ENCODE measurements at places on chromosomes 16 and 17.

GRCh38 chr17:17494870-17495535 is 1.2 kb downstream of the RASD1 start:
- DNase-seq, result no peak

DNA sequence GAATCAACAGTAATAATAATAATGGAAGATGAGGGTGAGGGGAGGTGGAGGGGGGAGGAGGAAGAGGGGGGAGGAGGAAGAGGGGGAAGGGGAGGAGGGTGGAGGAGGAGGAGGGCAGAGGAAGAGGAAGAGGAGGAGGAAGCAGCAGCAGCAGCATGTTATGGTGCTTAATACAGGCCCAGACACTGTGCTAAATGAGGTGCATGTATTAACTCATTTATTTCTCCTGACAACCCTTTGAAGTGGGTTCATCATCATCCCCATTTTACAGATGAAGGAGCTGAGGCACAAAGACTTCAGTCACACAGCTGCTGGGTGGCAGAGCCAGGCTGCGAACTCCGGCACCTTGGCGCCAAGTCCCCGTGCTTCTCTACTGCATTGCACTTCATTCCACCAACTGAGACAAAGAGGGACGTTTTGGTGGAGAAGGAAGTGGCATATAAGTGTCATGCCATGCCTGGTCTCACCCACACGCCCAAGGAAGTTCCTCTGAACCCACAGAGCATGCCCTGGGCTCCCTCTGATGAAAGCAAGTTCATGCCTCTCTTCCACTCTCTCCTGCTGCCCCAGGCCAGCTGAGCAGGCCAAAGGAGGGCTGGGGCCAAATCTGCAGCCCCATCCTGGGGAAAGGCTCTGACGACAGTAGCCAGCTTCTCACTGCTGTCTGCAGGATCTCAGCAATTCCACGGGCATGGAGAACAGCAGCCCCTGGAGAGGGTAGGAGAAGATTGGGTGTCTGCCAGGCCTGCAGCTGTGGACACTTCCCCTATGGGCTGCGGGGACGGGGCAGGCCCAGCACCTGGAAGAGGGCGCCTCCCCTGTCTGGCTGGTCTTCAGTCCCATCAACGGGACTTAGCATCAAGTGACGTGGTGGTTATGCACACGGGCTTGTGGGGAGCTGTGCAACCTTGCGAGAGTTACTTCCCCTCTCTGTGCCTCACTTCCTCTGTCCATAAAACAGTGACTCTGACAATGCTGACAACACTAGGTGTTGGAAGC is 21.8 kb downstream of the XYLT1 start:
- no peak for DNase-seq

GRCh38 chr16:85174871-85175723 is 62.8 kb upstream of the CIBAR2 start:
- no peak for DNase-seq

DNA sequence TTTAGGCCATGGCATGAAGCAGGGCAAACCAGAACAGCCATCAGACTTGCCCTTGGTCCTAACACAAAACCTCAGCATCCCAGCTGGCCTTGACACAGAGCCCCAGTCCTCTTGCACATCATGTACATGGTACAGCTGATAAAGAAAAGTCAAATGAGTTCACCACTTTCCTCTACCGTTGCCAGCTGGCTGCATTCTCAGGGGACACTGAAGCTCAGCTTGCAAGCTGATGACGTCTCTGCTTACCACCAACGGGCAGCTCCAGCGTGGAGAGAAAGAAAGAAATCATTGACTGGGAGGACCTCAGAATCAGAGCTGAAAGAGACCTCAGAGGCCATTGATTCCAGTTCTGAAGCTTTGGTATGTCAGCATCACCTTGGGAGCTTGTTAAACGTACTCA is 80.7 kb upstream of the CES5A start:
- no peak for DNase-seq

GRCh38 chr16:30904114-30904780 is 7.8 kb downstream of the CTF1 start:
- DNase-seq, result no peak

GRCh38 chr16:85633438-85633743 is 20.3 kb downstream of the GSE1 start:
- DNase-seq, result no peak

GRCh38 chr16:88014252-88014781 is 63.1 kb downstream of the BANP start:
- no peak for DNase-seq

- DNase-seq, result no peak
Observed at GRCh38 chr17:42553161-42553818, 567 bp downstream of the HSD17B1 start.
